ENCODE measurements at places on chromosomes 4 and X.
A peak's percentile ranks its signal among the peaks of the same experiment; 100 is the strongest.

GRCh38 chr4:32061916-32062315 lies 1341.7 kb downstream of the PCDH7 start:
- DNase-seq, result no peak

DNA sequence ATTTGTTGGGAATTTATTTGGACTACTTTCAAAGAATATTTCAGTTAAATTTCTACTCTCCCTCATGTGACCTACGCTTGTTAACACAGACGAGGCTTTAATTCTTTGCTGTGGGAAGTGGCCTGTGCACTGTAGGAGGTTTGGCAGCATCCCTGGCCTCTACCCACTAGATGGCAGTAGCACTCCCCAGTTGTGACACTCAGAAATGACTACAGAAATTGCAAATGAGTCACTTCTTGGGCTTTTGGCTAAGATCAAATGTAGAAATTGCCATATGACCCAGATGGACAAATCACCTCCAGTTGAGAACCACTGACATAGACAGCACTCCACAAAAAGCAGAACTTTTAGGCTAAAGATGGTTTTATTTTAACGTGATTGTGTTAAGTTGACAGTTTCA lies 22.1 kb downstream of the PIR start:
- DNase-seq, result peak; percentile 42

GRCh38 chr4:67204441-67204840 lies 340.9 kb downstream of the CENPC start:
- DNase-seq, result peak; percentile 47

DNA sequence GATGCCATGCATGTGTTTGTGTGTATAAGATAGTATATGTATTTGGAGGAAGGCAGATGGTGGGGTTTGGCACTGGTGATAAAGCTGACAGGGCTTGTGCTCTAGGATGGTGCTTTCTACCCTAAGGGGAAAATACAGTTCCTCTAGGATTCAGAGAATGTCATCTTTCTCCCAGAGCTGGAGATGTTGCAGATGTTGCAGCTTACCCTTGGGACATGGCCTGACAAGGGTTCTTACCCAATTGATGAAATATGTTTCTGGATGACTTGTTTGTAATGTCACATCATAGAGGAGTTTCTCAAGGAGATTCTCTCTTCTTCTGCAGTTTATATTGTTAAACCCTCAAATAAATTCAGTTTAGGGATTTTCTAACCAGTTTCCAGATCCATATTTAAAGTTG lies 52.5 kb upstream of the PITX2 start:
- no peak for DNase-seq

DNA sequence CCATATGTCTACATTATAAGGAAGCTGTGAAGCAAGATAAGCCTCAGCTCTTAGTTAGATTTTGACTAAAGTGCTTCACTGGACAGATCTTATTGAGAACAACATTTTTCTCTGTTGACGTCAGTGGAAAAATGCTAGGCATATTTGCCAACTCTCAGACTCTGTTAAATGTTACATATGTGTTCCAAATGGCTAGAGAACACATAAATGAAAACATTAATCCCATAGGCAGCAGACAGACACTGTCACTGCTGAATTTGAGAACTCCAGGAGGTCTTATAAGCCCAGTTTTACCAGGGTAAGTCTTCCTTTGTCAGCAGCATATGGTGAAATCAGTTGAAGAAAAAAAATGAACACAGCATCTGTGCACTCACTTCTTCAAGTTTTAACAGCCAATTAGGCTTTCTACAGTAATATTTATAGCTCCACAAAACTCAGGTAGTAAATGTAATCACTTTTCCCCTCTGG lies 186.9 kb downstream of the CAMK2D start:
- DNase-seq, result no peak

DNA sequence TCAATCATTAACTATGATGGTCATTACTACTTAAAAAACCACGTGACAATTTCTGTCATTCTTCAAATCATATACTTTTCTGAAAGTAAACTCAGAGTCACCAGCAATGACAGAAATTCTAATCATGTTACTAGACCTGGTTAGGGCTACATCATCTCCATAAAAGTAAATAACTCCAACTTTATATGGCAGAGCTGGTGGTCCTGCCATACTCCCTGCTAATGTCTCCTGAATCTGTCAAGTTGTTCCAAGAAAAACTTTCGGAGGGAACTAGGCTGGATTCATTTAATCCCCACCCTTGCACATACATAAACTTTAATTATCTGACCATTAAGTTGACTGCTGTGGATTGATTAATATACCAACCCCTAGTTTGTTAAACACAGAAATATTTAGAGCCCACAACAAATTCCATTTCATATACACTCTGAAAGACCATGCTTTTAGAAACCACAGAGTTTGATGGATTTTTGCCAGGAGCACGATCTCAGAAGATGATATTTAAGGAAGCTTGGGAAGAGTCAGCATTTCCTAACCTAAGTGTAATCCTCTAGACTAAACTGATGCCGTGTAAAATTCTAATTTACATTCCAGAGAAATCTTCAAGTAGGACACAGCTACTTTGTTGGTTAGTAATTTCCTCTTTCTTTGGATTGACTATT lies 577.0 kb downstream of the FAT4 start:
- DNase-seq, result no peak

GRCh38 chr4:125590158-125590557 lies 275.4 kb downstream of the FAT4 start:
- no peak for DNase-seq

DNA sequence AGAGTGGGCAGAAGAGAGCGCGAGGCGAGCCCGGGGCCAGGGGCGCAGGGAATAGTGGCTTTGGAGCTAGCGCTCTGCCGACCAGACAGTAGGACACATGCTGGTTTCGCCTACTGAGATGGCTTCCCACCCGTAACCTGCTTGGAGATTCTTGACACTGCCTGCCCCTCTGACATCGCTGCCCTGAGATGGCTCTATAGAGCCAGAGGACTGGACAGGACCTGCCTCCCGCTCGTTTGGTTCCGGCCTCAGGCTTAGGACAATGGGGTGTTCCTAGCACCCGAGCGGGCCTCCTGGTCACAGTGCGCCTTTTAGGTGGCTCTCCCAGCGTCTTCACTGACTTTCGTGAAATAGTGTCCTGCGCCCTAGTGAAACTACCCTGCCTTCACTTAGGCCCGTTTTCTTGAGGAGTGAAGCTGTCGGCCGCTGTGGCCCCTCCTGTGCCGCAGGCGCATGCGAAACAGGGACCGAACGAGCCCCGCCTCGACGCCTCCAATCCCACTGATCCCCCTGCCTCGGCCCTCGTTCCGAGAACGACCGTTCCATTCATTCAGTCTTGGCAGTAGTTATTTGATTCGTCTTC lies 608 bp downstream of the TAF1 start:
- peak; percentile 16 for DNase-seq

DNA sequence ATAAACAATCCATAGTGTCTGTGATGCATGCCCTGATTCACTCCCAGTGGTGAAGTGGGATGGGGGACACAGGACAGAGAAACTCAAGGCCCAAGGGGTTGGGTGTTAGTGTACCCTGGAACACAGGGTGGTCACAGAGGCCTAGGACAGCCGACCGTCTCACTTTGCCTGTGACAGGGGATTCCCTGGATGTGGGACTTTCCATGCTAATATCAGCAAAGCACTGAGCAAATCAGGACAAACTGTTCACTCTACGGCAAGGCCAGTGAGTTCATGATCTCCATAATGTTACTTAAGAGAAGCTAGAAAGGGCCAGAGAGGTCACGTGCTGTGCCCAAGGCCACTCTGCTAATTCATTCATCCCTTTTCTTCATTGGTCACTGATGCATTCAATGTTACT lies 158.7 kb upstream of the RBPJ start:
- DNase-seq, result no peak

DNA sequence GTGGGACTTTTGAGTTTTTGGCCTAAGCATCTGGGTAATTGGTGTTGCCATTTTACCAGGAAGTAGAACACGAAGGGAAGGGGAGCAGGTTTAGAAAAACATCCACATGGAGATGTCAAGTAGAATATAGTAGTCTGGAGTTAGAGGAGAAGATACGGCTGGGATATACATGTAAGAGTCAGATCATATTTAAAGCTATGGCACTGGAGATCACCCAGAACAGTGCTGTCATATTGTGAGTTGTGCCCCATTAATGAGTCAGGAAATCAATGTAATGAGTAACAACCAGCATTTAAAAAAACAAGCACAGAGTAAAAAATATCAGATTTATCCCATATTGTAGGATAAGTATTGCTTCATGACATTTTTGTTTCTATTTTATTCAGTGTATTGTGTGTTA lies 4.2 kb downstream of the GSTCD start:
- no peak for DNase-seq

- DNase-seq, result no peak
Measured at GRCh38 chr4:124952601-124953000, 240.1 kb upstream of the ANKRD50 start.

- no peak for DNase-seq
Measured at GRCh38 chr4:159038536-159038935, 64.3 kb upstream of the RAPGEF2 start.

DNA sequence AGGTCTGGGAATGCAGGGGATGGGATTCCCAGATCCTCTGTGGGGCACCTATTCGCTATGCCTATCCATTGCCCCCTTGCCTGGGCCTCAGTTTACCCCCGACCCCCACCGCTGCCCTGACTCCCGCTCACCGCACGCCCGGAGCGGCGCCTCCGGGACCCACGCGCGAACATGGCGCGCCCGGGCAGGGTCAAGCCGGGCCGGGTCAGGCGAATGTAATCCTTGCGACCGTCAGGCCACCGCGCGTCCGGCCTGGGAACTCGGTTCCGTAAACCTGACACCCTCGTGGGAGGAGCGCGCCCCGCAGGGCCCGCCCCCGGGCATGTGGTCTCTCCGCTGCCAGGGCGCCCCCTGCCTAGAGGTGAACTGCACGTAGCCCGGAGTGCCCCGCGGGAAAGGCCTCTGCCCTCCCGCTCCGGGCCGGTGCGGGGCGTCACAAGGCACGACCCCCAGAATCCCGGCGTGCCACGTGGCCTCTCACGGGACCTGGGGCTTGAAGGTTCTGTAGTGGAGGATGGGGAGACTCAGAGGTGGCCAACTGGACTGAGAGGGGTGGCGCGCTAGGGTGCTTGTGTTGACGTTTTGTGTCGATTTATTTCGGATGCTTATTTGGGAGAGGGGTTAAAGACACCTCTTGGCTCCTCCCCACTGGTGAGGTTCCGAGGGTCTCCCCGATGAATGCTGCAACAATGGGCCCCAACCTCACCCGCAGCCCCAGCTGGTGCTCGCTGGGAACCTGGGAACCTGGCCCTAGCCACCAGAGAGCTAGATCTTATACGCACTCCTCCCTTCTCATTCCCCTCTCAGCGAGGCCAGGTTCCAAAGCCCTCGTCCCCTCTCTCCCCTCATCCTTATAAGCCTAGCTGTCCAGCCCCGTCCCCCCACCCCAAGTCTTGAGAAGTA lies at the start of gene PRICKLE3:
Gene PRICKLE3, minus strand, starts transcription at position 249 of the 903 bp plus-strand sequence. Its CDS starts 76 bp downstream, at position 173.
- DNase-seq, result peak; percentile 52

GRCh38 chrX:38175139-38175538 lies 45.5 kb downstream of the SRPX start:
- DNase-seq, result peak; percentile 31

DNA sequence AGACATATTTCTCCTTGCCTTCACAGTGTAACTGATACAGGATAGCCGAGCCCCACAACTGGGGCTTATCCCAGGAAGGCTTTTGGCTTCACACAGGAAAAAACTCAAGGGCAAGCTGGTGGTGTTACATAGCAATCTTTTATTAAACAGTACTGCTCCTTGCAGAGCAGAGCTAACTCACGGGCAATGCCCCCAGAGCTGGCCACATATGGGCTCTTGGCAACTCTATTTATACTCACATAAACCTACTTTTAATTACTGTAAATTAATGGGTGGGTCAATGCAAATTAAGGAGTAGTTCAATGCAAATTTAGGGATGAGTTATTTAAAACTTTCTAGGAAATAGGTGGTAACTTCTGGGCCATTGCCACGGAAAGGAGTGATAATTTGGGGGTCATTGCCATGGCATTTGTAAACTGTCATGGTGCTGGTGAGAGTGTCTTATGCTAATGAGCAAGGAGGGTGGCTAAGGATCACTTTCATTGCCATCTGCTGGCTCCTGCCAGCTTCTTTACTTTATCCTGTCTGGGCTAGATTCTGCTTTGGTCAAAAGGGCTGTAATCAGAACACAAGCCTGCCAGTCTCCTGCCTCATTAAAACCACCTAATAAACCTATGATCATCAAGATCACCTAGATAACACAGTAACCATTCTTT lies 288.8 kb downstream of the CENPC start:
- no peak for DNase-seq

DNA sequence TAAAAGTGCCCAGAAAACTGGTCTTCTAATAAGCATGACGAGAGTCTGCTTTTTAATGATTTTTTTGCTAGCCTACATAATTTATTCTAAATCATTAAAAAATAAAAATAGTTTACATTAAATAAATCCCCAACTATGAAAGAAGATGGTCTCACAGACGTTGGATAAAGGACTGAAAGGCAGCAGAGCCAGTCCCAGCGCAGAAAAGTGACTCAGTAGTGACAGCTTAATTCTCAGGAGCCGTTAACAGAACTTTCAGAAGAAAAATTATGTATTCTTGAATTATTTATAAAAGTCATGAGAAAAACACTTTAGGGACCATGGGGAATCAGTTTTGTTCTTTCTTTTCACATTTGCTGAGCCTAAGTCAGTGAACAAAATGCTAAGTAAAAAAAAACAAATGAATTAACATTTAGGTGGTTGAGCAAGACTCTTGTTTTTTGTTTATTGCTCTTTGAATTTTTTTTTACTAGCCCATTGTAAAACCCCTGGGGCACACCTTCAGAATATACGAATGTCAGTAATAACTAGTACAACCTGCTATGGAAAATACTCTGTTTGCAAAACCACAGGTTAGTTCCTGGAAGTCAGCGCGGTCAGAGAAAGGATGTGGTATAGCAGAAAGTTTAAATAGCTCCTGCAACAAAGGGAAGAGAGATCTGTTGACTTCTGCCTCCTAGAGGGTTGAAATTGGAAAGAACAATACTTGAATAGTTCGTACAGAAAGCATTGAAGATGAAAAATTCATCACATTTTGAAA lies 50.4 kb upstream of the CCDC160 start:
- DNase-seq, result peak; percentile 80

DNA sequence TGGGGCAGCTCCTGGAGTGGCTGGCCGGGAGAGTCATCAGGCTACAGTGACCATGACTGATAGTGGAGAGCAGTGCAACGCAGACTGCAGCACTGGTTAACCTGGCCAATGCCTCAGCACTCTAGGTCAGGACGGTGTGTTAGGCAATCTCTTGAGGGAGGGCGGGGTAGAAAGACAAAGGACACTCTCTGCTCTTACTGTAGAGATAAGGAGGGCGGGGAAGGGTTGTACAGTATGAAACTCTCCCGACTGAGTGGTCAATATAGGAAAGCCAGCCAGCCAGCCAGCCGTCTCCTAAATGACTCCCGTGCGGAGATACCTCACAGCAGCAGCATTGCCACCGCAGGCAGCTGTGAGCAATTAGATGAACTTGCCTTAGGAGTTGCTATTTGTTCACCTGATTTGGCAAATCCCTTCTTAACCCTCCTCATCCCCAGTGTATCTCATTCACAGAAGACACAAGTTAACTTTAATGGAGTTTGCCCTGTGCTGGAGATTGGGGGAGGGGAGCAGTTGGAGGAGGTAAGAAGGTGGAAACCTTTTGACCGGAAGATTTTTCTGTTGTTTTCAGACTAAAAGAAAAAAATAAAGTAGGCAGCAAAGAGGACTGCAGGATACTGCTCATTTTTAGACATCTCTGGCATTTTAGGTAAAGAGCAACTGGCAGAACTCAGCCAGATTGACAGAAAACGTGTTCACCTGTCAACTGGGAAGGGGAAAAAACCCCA lies 330.5 kb downstream of the HNRNPD start:
- no peak for DNase-seq

- DNase-seq, result no peak
Measured at GRCh38 chrX:130669233-130669632, 233.8 kb downstream of the ENOX2 start.

GRCh38 chr4:67366311-67366861 lies 178.9 kb downstream of the CENPC start:
- DNase-seq, result no peak

All from Kasumi-1 (cell line).